MM.1S (cell line): ENCODE measurements at places on chromosomes 12 and 14.
A peak's percentile ranks its signal among the peaks of the same experiment; 100 is the strongest.

DNA sequence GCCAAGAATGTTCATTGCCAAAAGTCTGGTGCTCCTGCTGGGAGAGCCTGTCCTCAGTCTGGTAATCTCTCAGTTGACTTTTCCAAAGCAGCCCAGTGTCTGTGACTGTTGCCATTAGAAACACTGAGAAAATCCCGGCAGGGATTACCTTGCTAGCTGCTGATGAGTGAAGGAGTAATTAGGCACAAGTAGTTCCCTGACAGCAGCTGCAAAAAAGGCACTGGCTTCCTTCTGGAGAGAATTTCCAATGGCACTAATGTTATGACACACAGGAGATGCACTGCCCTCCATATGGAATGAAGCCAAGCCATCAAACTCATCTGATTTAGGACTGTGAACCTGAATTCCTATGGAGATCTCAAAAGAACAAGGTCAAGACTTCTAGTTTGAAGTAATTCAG is 1321.2 kb upstream of the SEL1L start:
- DNase-seq, result no peak

GRCh38 chr14:20460458-20461224 is 593 bp downstream of the PIP4P1 start:
- DNase-seq, result peak; percentile 64

- no peak for DNase-seq
These were observed 31.1 kb downstream of the APOBEC1 start for GRCh38 chr12:7634561-7634960.

- no peak for DNase-seq
These were observed 786.9 kb downstream of the AACS start for GRCh38 chr12:125852116-125852515.
